Stimulated activated naive CD4-positive, alpha-beta T cell (primary cell): ENCODE measurements at places on chromosomes 3 and 15.

DNA sequence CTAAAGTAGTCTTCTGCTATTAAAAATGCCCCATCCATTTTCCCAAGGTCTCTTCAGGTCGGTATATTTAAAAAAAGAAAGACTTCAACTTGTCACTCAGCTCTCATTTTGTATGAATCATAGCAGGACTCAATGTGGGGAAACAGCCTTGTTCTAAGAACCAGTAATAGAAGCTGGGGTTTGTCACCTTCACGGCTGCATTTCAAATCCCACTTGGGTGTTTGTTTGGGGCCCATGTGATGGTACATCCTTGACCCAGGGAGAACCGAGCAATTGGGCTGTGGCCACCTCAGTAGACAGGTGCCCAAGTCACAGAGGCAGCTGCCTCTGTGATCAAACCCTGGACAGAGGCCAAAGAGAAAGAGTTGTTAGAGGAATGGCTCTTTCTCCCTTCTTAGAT, 70.3 kb upstream of the ARL8B start:
- DNase-seq, result no peak

DNA sequence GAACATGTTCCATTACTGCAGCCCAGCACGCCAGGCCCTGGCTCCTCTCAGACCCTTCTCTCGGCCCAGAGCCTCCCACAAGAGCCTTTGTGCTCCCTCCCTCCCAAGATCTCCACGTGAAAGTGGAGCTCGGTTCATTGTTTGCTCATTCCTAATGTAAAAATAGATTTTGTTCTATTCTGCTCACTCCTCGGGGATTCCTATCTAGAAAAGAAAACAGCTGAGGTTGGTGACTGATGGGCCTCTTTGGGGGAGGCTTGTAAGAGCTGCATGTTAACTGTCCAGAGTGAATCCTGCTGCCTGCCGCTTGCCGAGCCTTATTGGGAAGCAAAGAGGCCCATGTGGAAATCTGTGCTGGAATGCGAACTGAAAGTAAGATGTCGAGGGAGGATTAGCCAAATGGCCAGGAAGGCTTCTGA, 267.1 kb downstream of the LRTM1 start:
- DNase-seq, result no peak

DNA sequence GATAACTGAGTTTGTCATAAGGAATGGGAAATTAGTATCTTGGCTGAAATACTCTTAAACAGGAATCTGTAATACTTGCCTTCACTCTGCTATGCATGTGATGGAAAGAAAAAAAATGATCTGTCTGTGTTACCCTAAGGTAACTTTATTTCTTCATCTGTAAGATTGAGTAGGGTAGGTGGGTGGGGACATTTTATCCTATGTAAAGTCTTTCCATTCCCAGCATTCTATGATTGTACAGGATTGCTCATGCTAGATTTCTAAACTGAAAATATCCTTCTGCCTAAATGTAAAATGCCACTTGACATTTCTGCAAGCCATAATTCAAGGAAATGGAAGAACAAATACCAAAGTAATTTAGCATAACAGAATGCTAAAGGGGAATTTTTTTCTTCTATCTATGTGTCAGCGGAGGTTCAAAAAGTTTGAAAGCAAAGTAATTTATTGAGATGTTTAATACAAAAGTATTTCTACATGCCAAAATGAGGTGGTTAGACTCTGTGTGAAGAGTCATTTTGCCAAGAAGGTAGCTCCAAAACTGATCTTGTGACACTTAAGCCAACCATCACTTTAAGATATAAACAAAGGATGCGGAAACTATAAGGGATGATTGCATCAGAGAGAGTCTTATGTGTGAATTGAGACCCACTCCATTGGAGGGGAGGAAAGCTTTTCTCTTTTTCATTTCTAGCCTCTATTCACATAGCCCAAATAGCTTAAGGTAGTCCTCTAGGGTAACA, 46.6 kb upstream of the SERPINI2 start:
- no peak for DNase-seq

DNA sequence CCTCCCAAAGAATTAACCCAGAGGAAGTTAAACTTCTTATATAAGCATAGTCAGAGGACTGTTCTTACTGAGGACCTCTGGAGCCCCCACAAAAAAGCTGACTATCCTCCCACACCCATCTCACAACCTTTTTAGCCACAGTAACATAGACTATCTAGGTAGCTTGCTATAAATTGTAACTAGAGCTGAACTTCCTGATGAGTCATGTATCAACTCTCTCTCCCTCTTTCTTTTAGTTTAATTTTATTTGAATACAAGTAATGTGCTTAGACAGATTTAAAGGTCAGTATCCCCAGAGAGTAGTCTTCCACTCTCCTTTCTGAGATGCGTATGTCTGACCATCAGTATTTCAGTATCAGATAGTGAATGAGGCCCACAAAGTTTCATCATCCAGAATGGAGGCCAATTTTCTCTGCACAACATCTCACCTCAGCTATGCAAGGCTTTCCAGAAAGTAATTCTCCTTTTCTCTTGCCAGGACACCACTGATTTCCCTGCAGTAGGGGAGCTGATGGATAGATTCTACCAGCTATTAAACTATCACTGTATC, 104.0 kb upstream of the MYRIP start:
- no peak for DNase-seq
